Calu3 (cell line): ENCODE measurements at places on chromosomes 5 and 9. TPM values are rescaled to one million over a fixed set of nuclear protein-coding genes. Genes with fewer than 3 reads are reported as not detected.

- H3K4me3 ChIP-seq, result no peak overlapping the region
- no peak for DNase-seq
- no peak overlapping the region for H3K27ac ChIP-seq
- H3K36me3 ChIP-seq, result peaks cover 5% of the 10 kb centered on the region
- no peaks in the 10 kb centered on the region for H3K27me3 ChIP-seq
These were observed 30.0 kb downstream of the TGFBR1 start for GRCh38 chr9:99134893-99135341.

GRCh38 chr5:116340799-116341198 is 233.8 kb downstream of the SEMA6A start:
- DNase-seq, result no peak
- no peaks in the 10 kb centered on the region for H3K27me3 ChIP-seq
- no peaks in the 10 kb centered on the region for H3K36me3 ChIP-seq
- H3K4me3 ChIP-seq, result no peak overlapping the region
- no peak overlapping the region for H3K27ac ChIP-seq

GRCh38 chr5:103414604-103415003 is 148.0 kb downstream of the NUDT12 start:
- no peak for DNase-seq
- H3K4me1 ChIP-seq, result no peaks in the 10 kb centered on the region
- H3K27me3 ChIP-seq, result no peaks in the 10 kb centered on the region
- no peak overlapping the region for H3K4me3 ChIP-seq
- no peaks in the 10 kb centered on the region for H3K36me3 ChIP-seq

The KLHL3 gene
- 16.9 and 18.2 TPM in 2 replicates for total RNA-seq
